ENCODE measurements at places on chromosomes 4 and X.

DNA sequence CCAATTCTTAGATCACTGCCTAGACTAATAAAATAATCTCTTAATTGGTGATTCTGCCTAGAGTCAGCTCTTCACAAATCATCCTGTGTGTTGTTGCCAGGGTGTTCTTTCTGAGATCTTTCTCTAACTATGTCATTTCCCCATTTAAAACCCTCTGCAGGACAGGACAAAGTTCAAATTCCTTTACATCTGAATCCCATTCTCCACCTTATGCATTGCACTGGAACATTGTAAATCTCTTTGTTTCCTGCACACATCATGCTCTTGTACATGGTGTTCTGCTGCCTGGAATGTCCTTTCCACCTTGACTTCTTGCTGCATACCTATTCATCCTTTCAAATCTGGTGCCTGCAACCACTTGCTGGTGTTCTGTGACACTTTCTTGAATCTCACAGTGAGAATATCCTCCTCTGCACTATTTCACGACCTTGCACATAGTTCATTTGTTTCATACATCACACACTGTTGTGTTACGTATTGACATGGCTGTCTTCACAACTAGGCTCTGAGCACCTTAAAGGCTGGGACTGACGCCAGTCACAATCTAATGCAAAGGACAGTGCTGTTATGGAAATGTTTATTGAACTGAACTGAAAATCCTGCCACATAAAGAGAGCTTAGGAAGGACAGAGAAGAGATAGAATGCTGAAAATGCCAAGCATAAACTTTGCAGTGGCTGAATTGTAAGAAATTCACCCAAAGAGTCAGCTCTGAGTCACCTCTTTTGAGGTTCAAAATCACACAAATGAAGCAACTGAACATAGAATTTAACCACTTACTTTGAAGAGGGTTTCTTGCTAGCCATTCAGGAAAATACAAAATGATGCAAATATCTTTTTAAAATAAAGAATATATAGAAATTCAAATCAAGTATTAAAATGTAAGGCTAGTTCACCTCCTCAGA is 26.4 kb upstream of the SMIM14 start:
- DNase-seq: peak; percentile 18

DNA sequence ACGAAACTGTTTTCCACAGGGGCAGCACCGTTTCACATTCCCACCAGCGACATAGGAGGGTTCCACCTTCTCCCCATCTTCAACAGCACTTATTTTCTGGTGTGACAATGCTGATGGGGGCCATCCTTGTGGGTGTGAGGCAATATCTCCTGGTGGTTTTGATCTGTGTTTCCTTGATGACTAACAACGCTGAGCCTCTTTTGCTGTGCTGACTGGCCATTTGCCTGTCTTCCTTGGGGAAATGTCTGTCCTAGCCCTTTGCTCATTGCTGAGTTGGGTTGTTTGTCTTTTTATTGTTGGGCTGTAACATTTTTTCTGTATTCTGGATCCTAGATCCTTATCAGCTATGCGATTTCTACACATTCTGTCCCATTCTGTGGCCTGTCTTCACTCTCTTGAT is 33.7 kb downstream of the ATP2B3 start:
- no peak for DNase-seq

DNA sequence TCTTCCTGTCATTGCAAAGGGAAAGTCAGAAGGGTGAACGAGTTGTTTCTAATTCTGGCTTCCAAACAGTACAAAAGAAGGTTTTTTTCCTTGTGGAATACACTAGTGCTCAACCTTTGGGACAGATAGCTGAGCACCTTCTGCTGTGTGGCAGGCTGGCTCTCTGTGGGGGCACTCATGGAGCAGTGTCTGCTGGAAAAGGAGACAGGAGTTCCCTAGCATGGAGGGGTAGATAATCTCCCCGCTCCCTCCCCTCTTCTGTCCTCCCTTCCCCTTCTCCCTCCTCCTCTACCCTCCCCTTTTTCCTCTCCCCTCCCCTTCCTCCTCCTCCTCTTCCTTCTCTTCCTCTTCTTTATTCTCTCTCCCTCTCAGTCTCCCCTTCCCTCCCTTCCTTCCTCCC is 62.4 kb upstream of the MTM1 start:
- no peak for DNase-seq

GRCh38 chrX:74346088-74346487 is 42.1 kb downstream of the ZCCHC13 start:
- no peak for DNase-seq

DNA sequence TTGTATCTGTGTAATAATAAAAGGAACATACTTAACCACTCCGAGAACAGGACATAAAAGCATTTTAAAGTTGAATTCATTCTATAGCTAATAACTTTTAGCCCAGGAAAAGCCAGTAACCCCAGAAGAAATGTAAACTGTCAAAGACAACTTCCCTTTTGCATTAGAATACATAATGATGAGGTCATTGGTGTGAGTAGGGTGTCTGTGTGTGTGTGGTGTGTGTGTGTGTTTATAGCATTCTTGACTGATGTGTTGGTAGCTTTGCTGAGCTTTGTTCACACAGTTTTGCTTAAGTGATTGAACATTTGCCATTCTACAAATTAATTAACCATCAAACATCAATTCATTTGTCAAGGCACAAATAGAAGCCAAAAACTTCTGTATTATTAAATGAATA is 559.6 kb downstream of the ARAP2 start:
- no peak for DNase-seq

DNA sequence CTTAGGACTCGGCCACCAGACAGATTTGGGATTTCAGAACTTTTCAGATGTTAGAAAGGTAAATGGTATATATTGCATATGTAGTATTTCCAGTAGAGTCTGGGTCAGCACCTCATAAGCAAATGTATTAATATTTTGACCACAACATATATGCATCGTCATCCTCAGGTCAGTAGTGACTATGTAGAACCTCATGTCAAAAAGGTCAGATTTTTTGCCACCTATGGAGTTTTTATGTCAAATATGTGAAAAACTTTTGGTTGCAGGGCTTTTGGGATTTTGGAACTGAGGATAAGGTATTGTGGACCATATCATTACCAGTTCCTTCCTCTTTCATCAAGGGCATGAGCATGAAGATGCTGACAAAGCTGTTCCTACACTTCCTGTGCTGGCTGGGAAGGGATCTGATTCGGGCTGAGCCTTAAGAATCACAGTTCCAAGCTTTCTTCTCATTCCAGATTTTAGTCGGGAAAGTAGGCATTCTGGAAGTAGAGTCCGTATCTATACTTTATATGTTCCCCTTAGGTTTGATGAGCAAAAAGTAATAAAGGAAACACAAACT is 183.0 kb upstream of the PGRMC2 start:
- DNase-seq: no peak

- DNase-seq: no peak
These were observed 166.6 kb downstream of the LDB2 start for GRCh38 chr4:16731776-16732380.

- DNase-seq: no peak
These were observed 48.8 kb downstream of the SPOCK3 start for GRCh38 chr4:167185465-167185864.

DNA sequence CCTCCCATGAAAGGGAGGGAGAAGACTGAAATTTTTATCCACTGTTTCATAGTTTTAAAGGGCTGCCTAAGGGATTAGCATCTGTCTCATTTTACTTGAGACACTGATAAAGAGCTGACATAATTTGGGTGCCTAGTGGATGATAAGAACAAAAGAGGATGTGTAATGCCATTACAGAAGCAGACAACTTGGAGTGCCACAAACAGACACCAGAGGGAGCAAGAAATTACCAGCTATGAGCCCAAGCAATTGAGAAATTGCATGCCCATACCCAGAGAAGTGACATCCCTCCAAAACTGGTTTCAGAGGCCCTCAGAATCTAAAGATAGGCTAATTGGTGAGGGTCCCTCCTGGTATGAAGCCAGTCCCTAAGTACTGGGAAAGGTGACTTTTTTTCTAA is 38.5 kb upstream of the POU3F4 start:
- DNase-seq: no peak

DNA sequence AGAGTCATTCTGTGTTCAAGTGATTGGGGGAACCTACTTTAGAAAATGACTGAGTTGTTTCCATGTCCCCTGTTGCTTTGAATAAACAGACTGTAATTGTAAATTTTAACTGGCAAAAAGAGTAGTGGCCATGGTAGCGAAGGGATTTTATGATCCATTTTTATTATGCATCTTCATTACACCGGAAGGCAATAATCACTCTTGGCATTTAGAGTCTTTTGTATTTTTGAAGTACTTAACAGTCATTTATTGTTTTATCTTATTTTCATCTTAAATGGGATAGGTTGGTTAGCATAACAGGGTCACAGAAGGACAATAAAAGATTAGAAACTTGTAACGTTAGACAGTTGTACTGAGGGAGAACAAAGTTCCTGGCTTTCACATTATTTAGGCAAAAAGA is 11.0 kb upstream of the OTC start:
- no peak for DNase-seq

GRCh38 chr4:26388671-26389070 is 67.9 kb downstream of the RBPJ start:
- no peak for DNase-seq

DNA sequence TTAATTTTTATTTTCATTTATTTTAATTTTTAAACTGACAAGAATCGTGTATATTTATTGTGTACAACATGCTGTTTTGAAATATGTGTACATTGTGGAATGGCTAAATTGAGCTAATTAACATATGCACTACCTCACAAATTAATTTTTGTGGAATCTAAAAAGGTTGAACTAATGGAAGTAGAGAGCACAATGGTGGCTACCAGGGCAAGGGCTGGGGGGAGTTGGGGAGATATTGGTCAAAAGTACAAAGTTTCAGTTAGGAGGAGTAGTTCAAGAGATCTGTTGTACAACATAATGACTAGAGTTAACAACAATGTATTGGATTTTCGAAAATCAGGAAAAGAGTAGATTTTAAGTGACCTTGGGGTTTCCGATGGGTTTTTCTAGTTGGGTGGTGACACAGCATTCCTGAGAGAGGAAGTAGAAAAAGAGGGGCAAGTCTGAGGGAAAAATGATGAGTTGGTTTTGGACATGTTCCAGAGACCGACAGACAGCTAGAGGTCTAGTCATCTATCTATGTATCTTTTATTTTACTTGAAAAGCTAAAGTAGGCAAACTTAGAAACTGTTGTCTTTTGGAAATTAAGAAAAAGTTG is 23.2 kb downstream of the APOO start:
- DNase-seq: no peak

- DNase-seq: no peak
These were observed 502.9 kb upstream of the PCDH10 start for GRCh38 chr4:132646186-132646585.

DNA sequence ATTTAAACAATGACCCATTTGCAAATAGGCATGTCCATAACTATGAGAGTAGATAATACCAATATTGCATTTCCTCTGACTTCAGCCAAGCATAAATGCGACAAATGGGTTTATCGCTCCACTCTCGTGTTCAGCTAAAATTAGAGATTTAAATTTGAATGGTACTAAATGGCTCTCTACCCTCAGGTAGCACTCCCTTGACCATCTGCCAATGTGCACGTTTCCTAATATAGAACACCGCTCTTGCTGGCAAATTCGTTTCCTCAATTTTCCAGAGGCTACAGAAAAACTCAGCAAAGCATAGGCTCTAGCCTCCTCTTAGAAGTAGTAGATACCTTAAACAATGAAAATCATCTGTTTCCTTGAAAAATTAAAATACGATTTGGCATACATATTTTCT is 251.6 kb downstream of the ADGRA3 start:
- no peak for DNase-seq

GRCh38 chr4:16085822-16086221 is 2.0 kb upstream of the PROM1 start:
- DNase-seq: no peak

- DNase-seq: no peak
These were observed 119.1 kb downstream of the TSPAN5 start for GRCh38 chr4:98539299-98539698.

DNA sequence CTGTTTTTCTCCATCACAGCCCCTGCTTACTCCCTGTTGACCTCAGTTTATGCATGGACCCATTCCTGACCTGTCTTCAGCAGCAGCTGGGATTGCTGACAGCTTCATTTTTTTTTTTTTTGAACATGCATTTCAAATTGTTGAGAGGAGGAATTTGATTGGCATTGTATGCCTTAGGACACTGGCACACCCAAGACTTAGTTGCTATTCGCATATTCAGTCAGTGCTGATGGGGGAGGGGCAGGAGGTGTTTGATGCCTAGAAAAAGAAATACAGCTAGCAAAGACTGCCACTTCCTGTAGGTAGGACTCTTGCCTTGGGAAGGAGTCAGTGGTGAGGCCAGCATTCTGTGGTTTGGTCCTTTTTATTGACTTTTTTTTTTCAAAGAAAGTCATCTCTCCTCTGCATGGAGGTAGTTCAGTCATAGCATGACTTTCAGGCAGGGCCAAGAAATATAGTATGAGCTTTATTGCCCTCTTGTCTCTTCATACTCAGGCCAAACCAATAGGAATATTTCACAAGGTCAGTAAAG is 33.6 kb upstream of the XK start:
- DNase-seq: no peak

DNA sequence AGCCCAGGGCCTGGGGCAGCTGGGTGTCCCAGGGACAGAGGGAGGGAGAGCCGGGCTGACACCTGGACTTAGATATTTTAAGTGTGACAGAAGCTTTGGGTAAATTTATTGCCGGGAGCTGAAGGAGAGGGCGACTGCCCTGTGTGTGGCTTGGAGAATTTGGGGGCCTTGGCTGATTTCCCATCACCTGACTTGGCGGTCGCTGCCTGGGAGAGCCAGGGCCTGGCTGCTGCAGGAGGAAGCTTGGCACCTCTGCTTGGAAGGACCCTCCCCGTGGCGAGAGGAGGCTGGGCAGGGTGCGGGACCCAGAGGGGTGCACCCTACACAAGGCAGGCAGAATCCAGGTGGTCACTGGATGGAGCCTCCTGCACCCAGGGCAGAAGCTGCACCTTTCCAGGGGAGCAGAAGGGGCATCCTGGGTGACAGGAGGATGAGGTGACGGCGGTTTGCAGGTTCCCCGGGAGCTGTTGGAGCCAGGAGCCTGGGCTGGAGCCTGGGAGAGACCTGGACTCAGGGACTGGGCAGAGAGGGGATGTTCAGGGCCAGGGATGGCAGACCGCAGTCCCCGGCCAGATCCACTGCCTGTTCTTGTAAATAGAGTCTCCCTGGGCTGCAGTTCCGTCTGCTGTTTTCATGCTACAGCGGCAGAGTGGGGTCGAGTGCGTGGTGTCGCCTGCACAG is 72.0 kb downstream of the RGS12 start:
- DNase-seq: no peak

Measured in hepatic stellate cell (primary cell).